ENCODE measurements at places on chromosomes 11 and 22. TPM values are rescaled to one million over a fixed set of nuclear protein-coding genes. Genes with fewer than 3 reads are reported as not detected.

DNA sequence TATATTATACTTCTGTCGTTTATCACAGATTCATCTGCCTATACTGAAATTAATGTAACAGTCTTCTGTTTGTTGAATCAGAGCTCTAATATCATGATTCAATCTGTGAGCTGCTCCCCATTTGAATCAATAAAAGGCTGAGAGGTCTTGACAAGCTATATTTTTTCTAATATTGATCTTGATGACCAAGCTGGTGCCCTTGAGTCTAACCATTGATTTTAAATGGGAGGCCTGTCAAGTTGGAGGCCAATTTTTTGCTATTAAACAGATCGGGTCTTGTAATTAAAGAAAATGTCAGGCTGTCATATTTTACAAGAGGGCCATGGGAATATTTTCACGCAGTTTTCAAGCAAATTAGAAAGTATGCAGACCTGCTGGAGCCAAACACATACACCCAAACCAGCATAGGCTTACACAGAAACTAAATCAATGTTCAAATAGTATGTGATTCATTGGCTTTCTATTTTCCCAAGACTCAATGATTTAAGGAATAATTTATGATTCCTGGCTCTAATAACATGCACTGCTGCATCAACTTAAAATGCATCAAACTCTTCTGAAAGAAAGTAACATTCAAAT, 286.9 kb downstream of the CNTN5 start:
- DNase-seq = no peak

DNA sequence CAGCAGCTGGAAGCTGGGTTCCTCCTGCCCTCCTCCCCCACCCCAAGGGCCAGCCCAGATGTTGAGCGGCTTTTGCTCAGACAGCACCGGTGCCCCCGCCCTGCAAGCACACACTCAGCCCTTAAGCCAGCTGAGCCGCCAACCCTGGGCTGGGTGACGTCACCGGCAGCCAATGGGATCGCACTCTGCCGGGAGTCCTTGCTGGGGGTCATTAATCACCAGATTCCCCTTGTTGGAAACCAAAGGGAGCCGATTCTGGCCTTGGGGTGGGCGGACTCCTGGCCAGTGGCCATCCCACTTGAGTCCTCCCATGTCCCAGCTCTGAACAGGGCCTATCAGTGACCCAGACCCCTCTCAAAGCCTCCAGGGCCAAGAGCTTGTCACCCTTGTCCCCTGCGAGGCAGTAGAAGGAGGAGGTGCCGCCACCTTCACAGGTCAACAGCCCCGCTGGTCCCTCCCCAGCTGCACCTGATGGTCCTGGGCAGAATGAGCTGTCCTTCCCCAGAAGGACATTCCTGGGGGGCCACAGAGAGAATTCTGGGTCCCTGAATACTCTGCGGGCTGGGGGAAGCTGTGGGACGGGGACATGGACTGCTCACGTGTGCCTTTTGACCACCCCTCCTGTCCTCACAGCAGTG, 7.4 kb downstream of the DUSP8 start:
- no peak for DNase-seq

GRCh38 chr11:130088919-130089673, 19.4 kb downstream of the APLP2 start:
- no peak for DNase-seq

DNA sequence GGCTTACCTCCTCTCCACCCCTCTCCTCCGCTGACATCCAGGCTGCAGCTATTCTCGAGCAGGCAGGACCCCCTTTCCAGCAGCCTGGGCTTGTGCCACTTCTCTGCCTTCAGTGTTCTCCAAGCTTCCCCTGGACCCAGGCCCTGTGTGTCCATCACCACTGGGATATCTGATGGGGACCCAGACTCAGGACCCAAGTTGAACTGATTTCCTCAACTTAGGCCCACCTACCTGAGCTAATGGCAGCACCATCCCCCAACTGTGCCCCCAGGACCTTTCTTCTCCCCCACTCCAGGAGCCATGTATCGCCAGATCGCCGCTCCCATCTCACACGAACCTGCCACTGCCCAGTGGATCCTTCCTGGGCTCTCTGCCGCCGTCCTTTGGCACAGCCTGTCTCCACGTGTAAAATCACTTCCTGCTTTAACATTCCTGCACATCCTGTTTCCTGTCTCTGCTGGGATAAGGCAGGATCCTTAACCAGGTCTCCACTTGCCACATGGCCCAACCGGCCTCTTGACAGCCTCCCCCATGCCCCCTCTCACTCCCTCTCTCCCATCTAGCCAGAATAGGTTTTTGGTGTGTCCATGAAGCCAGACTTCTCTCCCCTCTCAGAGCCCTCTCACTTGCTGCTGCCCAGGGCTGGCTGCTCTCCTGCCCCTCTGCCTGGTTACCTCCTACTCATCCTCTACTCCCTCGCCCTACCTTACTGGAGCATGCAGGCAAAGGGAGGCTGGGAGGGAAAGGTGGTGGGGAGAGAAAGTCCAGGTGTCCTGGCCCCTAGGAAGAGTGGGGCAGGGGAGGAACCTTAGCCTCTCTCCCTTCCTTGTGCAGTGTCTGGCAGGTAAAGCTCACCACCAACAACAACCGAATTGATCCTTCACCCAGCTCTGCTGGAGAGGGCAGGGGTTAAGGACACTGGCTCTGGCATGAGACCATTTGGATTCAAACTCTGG, 9.4 kb downstream of the SPATA19 start:
- DNase-seq = no peak

DNA sequence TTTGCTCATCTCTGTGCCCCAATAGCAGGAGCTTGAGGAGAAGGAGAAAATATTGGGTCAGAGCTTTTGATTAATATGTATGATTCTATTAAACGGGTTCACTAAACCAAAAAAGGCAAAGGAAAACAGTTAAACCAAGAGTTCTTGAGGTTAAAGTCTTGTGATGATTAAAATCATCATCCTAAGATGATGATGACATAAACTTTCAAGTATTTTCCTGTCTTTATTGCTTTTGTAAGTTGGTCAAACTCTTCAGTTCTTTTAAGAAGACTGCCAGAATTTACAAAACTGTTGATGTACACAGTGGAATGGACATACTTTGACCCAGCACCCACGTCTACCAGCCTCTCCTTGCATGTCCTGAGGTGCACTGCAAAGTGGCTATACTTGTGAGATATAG, 41.0 kb downstream of the FDX1 start:
- DNase-seq = no peak

- no peak for DNase-seq
Observed at GRCh38 chr11:90705661-90706060, 482.8 kb upstream of the CHORDC1 start.

- DNase-seq = no peak
Observed at GRCh38 chr11:127862406-127862805, 725.0 kb downstream of the ETS1 start.

DNA sequence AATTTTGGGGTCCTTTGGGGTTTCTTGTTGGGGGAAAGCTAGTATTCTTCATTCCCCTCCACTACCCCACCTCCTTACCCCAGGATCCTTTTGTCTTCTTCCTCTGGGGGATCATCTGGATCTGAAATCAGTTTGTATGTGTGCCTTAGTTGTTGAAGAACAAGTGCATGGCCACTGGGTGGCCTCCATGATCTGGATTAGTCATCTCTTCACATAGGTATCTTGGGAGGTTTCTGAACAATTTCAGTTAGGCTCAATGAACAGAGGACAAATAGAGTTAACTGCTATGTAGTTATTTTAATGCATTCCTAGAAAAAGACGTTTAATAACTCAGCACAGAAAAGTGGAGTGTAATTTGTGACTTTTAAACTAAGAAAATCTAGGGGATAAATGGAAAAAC, 7.1 kb upstream of the VWA5A start:
- DNase-seq = peak; percentile 56

DNA sequence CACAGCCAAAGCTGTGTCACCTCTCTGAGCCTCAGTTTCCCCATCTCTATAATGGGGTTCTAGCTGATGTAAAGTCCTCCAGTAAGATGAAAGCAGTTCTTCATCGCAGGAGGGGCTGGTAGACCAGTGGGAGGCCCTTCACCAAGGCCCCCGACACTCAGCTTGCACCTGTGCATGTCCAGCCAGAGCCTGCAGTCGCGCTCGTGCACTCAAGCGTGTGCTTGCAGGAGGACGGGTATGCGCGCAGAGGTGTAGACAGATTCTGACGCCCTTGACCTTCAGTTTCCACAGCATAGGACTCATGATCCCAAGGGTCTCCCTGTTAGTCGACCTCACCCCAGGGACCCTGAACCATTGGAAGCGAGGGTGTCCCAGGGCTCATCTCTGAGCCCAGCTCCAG, 633.7 kb downstream of the TBC1D22A start:
- DNase-seq = no peak

DNA sequence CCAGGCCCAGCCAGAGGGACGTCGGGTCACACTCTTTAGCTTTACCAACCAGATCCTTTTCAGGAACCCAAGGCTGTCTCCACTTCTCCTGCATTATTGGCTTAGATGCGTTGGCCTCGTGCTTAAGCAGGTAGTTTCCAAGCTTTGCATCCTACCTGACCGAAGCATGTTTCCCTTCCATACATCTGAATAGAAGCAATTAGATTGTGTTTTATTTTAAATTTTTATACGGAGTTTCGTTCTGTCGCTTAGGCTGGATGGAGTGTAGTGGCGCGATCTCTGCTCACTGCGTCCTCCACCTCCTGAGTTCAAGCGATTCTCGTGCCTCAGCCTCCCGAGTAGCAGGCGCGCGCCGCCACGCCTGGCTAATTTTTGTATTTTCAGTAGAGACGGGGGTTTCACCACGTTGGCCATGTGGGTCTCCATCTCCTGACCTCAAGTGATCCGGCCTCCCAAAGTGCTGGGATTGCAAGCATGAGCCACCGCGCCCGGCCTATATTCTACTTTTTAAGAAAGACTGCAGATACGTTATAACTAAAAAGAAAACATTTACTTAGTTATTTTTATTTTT, 677 bp downstream of the DYNC2H1 start:
- peak; percentile 11 for DNase-seq

GRCh38 chr11:133841279-133842043, 3.9 kb downstream of the SPATA19 start:
- no peak for DNase-seq

GRCh38 chr11:105592035-105592434, 17.8 kb upstream of the GRIA4 start:
- no peak for DNase-seq

- DNase-seq = no peak
Observed at GRCh38 chr22:36281781-36282327, 28.9 kb downstream of the APOL1 start.

DNA sequence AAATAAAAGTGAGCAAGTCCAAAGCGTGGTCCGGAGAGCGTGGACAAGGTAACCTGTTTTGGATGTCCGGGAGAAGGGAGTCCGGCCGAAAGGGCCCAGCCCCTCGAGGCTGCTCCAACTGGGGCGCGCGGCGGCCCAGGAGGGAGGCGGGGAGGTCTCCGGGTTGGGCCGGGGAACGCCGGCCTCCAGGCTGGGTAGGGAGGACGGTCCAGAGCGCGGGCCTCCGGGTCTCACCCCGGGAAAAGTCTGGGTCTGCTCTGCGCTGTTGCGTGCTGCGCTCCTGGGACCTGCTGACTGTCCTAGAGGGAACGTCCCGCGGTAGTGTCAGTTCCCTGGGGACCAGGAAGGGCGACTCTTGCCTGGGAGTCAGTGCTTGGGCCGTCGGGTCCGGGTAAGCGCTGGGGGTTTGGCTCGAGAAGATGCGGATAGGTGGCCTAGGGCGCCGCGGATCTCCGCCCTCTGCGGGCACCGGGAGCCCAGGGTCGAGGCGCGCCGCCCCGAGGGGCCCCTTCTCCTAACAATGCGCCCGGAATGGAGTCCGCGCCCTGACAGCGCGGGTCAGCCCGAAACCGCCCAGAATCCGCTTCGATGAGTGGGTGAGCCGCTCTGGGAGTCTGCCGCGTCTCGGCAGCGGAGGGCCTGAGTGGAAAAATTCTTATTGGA, 988 bp upstream of the FLI1 start:
- no peak for DNase-seq

- no peak for DNase-seq
Observed at GRCh38 chr22:20198557-20199319, 47.9 kb upstream of the CCDC188 start.

GRCh38 chr22:50672041-50672440, 582 bp upstream of the SHANK3 start:
- no peak for DNase-seq

DNA sequence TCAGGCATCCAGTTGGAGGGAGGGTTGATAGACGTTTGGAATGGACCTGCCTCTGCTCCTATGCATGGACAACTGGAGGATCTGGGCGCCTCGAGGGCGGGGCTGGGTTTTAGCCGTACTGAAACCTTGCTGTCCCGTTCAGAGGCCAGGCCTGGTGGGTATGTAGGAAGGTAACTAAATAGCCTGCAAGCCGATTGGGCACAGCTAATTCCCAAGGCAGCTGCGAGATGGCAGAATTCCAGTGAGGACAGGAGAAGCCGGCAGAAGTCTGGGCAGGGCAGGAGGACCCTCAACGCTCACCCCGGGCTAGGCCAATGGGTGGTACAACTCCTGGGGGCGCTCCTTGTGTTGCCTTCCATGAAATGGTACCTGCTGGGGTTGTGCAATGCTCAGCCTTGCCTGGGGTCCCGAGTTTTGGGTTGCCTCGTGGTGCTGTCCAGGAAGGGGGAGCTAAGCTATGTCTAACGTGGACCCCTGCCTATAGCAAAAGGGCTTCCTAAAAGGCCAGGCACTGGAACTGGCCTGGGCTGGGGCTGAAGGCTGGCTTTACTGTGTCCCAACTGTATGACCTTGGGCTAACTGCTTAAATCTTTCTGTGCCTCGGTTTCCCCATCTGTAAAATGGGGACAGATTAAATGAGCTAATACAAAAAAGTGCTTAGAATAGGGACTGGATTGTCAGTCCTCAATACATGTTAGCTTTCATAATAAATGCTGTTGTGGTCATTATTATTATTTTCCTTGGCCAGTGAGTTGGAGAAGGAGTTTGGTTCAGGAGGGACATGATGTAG, 30.1 kb upstream of the CD82 start:
- DNase-seq = no peak

- DNase-seq = peak; percentile 91
Observed at GRCh38 chr11:62242021-62242420, at the start of gene SCGB1D2. Gene SCGB1D2 (plus strand): TSS chr11:62242239. CDS start chr11:62242308, 69 bp downstream.

DNA sequence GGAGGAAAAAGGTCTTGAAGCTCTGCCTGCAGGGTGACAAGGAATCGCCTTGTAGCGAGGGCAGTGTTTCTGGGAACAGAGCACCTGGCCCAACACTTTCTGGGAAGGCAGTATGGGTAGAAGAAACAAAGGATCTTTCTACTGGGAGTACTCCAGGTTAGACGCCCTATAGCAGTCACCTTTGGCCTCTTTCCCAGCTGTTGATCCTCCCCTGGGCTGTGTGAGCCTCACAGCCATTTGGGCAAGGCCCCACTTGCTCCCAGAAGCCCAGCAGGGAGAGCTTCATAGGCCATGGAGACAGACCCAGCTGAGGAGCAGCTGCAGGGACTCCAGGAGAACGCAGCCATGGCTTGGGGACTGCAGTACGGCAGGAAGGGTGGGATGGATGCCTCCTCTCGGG, 1.2 kb downstream of the SLCO2B1 start:
- no peak for DNase-seq

Gene SEPTIN5
- 13.8 TPM for total RNA-seq

Gene SGSM1
- total RNA-seq = 0.03 TPM

Gene MIF
- 837 TPM for total RNA-seq

Gene STT3A
- total RNA-seq = 125 TPM

Gene TSPAN32
- not detected for total RNA-seq

Gene SLC43A3
- total RNA-seq = 37.0 TPM

Gene KCNJ1
- not detected for total RNA-seq

Gene ZNF70
- total RNA-seq = 5.2 TPM

Gene OR52H1
- total RNA-seq = not detected

Gene OR51A2
- not detected for total RNA-seq

Gene MPZL2
- 0.53 TPM for total RNA-seq

Gene C11orf16
- not detected for total RNA-seq

Gene TBX1
- total RNA-seq = not detected

All from SK-MEL-5 (cell line).